NCI-H345 (cell line): ENCODE measurements at places on chromosomes 5 and 9.

DNA sequence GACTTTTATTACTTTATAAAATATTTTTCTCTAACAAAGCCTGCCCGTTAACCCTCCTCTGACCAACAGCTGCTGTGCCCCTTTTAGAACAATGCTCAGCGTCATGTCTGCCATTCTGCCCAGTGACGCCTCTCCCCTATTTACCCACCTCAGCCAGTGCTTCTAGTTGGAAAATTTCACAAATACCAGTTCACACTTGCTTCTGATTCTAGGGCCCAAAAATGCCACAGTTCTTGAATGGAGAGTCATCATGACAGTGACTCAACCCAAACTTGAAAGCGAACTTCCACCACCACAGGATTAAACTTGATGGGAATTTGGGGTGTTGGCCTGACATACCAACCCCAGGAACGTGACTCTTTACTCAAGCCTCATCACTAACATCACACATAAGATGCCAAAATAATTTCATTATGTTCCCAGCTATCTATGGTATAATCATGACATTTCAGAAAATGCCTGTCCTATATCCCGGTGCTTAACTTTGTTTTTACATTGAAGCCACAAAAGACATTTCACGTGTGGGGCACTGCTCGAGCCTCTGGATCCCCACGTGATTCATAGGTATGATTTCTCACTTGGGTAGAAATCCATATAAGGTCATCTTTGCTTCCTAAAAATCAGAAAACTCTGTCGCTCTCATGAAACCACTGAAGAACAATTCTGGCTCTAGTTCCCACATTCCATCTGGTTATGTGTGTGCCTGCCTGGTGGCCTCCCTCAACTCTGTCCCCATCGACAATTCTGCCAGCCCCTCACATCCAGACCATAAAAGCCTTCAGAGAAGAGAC, 220.9 kb downstream of the ACTL7B start:
- DNase-seq: no peak

GRCh38 chr5:138978080-138978479, 102.9 kb upstream of the LRRTM2 start:
- no peak for DNase-seq

GRCh38 chr5:45512521-45512920, 183.7 kb downstream of the HCN1 start:
- DNase-seq: no peak

GRCh38 chr5:137462816-137463520, 36.2 kb downstream of the SPOCK1 start:
- DNase-seq: no peak

DNA sequence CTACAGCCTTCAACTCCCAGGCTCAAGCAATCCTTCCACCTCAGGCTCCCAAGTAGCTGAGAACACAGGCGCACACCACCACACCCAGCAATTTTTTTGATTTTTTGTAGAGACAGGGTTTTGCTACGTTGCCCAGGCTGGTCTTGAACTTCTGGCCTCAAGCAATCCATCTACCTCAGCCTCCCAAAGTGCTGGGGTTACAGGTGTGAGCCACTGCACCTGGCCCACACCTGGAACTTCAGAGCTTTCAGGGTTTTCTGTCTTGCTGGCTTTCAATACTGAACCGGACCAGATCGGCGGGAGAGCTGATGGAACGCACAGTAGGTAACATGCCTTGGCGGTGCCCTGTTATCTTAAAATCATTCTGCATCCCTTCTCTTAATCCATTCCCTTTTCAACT, 30.8 kb downstream of the IPPK start:
- DNase-seq: no peak

GRCh38 chr5:87127426-87127825, 140.3 kb upstream of the RASA1 start:
- no peak for DNase-seq

- DNase-seq: no peak
Observed at GRCh38 chr5:140242099-140242498, 60.8 kb downstream of the PFDN1 start.

DNA sequence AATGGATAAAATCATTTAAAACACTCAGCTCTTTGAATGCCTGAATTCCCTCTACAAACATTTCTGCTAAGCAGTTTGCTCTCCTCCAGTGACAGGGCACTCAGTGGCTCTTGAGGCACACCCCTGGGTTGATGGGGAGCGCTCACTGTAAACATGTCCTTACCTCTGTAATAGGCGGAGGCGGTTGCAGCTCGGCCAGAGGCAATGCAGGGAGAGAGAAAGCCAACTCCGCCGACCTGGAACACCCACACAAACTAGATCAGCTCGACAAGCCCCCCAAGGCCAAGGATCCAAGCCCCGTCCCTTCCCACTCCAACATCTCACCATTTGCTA, 329 bp downstream of the CDC23 start:
- no peak for DNase-seq

- DNase-seq: no peak
Observed at GRCh38 chr9:88342246-88342645, 46.0 kb upstream of the SPIN1 start.
